ENCODE measurements at places on chromosomes 1 and 21. TPM values are rescaled to one million over a fixed set of nuclear protein-coding genes. Genes with fewer than 3 reads are reported as not detected.

NR0B2 gene
- polyA plus RNA-seq = not detected

TOR3A gene
- polyA plus RNA-seq = 13.5 TPM

NPR1 gene
- 0.18 TPM for polyA plus RNA-seq

NUP210L gene
- 0.09 TPM for polyA plus RNA-seq

ETV3L gene
- not detected for polyA plus RNA-seq

ARHGAP29 gene
- 1.7 TPM for polyA plus RNA-seq

CD1D gene
- 0.28 TPM for polyA plus RNA-seq

FYB2 gene
- polyA plus RNA-seq = not detected

LRRC42 gene
- 24.8 TPM for polyA plus RNA-seq

RIPPLY3 gene
- 0.24 TPM for polyA plus RNA-seq

ESRRG gene
- 4.9 TPM for polyA plus RNA-seq

GJA5 gene
- polyA plus RNA-seq = not detected

B3GALT5 gene
- polyA plus RNA-seq = 0.50 TPM

TAS1R1 gene
- polyA plus RNA-seq = not detected

LYPD8 gene
- polyA plus RNA-seq = not detected

STYXL2 gene
- polyA plus RNA-seq = not detected

ACTL8 gene
- not detected for polyA plus RNA-seq

FAM110D gene
- polyA plus RNA-seq = 0.48 TPM

KCNE2 gene
- 0.25 TPM for polyA plus RNA-seq

PROX1 gene
- polyA plus RNA-seq = 0.62 TPM

CR1L gene
- not detected for polyA plus RNA-seq

Measured in neural cell (in vitro differentiated cells).